ENCODE measurements at places on chromosomes 6 and 20.

- DNase-seq = no peak
Observed at GRCh38 chr6:92762443-92763273, 656.7 kb downstream of the EPHA7 start.

DNA sequence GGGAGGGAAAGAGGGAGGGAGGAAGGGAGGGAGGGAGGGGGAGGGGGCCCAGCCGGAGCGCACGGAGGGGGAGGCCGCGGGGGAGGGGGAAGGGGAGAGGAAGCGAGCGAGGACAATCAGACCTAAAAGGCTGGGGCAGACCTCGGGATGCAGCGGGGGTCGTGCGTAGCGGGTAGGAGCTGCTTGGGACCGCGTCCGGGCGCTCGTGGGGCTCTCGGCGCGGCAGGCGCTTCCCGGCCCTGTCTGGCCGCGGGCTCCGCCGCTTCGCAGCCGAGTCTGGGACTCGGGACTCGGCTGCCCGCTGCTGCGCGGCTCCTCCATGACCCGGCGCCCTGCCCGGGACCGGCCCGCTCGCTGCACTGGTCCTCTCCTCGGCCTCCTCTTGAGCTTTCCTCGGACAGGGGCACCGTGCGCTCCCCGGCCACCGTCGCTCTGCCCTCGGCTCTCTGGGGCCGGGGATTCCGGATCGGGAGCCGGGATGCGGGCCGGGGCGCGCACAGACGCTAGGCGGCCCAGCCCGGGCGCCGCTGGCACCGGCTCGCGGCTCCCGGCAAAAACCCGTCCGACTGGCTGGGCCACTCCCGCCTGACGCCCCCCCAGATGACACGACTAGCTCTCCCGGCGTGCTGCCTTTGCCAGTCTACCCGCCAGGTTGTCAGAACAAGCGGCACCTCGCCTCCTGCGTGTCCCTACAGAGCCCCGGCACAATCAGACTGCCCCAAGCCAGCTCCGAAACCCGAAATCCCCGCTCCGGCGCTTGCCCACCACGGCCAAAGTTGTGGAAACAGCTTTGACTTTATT, 2.2 kb downstream of the TFAP2A start:
- no peak for DNase-seq

DNA sequence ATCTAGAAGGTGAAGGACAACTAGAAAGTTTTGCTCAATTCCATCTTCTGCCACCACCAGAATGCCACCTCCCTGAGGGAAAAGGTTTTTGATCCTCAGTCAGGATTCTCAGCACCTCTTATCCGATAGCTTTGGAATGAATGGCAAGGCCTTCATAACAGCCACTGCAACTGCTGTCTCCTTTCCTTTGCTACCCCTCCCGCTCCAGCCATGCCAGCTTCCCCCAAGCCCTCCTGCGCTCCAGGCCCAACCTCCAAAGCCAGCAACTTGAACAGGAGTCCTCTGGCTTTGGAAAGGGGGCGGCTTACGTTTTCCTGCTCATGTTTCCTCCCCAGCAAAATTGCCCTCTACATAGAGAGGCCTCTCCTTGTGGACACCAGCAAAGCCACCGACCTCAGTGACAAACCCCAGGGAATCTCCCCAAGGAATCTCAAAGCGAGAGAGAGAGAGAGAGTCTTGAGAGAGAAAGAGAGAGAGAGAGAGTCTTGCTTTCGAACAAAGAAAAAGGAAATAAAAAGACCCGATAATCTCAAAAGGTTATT, 420 bp upstream of the BTN2A1 start:
- no peak for DNase-seq

GRCh38 chr6:72946774-72947173, 278.5 kb downstream of the KHDC1L start:
- DNase-seq = no peak

DNA sequence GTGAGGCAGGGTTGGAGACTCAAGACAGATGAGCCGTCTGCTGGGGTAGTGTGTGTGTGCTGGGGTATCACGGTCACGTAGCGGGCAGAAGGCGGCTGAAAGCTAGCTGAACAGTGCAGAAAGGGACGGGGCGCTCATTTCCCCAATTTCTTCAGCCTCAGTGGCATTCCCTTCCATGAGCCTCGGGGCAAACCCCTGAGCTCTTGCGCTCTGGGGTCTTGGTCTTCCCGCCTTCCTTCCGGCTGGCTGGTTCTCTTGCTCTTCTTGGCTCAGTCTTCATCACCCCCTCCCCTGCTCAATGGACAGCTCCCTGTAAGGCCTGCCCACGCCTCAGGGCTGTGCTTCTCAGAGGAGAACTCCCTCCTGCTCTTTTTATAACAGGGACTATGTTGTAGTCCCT, 15.5 kb upstream of the TMEM181 start:
- no peak for DNase-seq

DNA sequence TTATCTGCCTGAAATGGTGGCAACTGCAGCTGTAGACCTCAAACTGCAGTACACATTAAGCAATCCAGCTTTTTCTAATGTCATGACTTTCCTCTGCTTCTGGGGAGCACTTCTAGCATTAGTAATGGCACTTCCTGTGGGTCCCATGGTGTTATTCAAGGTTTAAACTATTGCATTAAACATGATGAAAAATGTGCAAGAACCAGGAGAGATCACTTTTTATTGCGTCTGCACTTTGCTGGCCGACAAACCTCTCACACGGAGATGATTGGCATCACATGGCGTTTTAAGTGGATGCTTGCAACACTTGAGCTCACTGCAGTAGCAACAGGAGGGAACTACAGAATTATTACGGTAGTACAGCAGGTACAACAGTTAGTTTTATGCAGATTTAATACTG, 148.4 kb downstream of the HIVEP2 start:
- no peak for DNase-seq

DNA sequence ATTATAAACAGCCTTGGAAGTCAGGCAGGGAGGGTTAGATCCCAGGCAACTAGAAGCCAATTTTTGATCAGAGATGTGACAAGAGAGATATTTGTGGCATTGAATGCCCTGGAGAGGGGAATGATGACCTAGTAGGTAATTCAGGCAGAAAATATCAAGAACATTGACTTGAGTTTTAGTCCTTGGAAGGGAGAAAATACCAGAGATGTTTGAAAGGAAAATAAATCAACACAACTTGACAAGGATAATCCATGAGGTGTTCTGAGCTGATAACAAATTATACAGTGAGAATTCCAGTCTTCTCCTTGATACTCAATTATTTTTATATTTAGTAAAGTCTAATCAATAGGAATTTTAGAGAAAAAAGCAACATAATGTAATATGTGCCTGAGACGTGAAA, 10.6 kb upstream of the MARCKS start:
- no peak for DNase-seq

- no peak for DNase-seq
Observed at GRCh38 chr6:145544514-145544913, 190.8 kb downstream of the EPM2A start.

- DNase-seq = peak; percentile 89
Observed at GRCh38 chr20:10469599-10469998, 34.5 kb downstream of the SLX4IP start.

DNA sequence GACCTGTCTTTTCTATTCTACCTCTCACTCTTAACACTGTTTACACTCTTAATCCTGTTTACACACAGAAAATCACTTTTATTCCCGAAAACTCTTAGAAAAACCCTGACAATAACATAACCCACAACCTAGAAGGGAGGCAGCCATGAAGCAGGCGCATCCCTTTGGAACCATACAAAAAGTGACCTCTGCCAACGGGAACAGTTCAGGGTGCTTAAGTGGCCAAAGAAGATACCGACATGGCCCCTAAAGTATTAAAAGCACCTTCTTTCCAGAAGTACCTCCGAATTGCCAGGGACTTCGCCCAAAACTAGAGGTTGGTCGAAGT, 490 bp downstream of the MMUT start:
- DNase-seq = no peak
